ENCODE measurements at places on chromosomes 12 and 14.

DNA sequence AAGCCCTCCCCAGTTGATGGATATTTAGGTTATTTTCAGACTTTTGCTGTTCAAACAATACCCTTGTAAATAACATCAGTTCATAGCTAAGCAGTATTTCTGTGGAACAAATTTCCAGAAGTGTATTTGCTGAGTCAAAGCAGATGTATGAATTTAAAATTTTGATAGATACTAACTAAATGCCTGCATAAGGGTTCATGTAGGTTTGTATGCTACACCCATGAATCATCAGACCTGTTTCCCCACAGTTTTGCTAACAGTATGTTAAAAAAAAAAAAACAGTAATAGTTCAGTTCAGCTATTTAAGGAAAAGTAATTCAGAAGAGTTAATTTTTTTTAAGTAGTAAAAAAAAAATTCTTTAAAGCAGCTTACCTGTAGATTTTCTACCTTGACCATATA, 236.1 kb upstream of the DIO2 start:
- no peak for DNase-seq

GRCh38 chr12:112967306-112967705, 11.0 kb upstream of the OAS2 start:
- no peak for DNase-seq

DNA sequence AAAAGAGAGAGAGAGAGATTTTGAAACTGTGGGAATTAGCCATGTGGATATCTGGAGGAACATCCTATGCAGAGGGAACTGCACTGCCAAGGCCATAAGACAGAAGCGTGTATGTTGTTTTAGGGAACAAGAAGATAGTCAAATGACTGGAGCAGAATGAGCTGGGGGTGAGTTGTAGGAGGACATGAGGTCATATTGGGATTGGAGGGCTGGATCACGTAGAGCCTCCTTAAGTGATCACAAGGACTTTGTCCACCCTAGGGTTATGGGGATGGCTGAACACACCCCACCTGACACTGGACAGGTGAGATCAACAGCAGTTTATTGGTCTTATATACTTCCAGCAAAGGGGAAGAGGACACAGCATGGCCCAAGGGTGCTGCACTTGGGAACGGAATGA, 8.2 kb upstream of the CGRRF1 start:
- no peak for DNase-seq

DNA sequence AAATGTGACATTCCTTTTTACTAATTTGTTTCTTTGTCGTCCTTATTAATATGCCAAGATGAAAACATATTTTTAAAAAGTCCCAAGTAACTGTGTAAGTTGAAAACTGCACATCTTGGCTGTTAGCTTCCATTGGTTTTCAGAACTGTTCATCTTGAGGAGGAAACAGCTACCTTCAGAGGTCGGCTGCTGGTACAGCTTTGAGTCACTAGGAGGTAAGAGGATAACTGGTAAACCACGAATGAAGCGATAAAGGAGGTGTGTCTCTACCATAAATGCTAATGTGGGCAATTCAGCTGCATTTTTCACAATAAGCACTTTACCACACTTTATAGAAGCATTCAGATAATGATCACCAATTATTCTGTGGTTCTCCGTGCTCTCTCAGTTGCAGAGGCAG, 137.5 kb upstream of the KRAS start:
- no peak for DNase-seq

DNA sequence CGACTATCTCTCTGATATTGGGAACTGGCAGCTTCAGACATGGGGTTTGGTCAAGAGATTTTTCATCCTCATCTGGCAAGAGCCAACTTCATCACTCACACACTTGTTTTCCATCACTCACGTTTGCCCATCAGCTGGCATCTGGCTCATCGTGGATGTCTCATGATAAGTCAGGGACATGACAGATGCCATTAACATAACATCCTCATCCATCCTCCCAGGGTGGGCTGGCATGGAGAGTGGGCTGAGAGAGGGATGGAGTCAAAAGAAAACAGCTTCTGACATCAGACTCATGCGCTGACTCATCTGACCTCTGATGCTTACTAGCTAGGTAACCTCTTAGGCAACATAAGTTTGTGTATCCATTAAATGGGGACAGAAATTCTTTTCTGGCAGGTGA, 1.8 kb upstream of the VSX2 start:
- no peak for DNase-seq

GRCh38 chr14:100332797-100333196, 9.7 kb downstream of the SLC25A47 start:
- DNase-seq: no peak

DNA sequence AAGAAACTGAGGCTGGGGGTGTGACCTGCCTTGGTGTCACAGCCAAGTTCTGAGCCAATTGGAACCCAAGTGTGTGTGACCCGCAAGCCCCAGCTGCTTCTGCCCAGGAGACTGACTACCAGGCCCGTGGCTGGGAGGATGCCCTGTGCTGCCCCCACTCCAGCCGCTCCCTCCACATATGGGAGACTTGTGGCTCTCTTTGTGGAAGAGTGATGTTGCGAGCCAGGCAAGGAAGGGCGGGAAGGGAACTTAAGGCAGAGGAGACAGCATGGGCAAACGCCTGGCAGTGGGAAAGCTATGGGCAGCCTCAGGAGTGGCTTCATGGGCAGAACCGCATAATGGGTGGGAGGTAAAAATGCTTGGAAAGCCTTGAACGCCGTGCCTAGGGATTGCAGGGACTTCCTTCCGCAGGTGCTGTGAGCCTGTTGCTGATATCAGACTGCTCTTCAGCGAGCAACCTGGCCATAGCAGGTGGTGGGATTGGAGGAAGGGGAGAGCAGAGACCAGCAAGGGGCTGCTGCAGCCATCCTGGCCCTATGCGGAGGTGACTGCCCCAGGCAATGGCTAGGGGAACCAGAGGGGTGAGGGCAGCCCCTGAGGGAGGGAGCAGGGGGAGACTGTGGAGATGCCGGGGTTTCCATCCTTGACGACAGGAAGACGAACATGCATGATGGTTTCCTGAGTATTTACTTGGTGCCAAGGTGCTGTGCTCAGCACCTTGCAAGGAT, 115.7 kb downstream of the LGMN start:
- DNase-seq: no peak

GRCh38 chr12:1870086-1870485, 48.4 kb downstream of the CACNA2D4 start:
- no peak for DNase-seq

- no peak for DNase-seq
Measured at GRCh38 chr12:5881666-5882065, 63.4 kb downstream of the ANO2 start.

- DNase-seq: no peak
Measured at GRCh38 chr12:34219046-34219770, 196.9 kb downstream of the ALG10 start.

DNA sequence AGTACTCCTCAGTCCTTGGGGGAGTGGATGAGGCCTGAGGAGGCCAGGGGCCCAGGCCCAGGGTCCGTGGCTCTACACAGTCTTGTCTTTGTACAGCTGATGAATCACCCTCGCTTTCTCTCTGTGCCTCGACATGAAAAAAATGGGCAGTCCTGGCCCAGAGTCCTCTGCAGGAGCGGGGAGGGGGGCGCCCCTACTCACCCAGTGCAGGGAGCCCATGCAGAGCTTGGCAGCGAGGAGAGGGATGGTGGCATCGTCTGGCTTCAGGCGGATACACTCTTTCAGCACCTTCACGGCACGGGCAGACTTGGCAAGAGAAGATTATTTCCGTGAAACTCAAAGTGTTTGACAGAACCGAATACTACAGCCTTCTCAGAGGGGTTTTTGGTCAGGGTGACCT, 159.3 kb downstream of the TTC7B start:
- DNase-seq: no peak

GRCh38 chr14:70139384-70139783, 49.4 kb downstream of the SLC8A3 start:
- DNase-seq: no peak

- no peak for DNase-seq
Measured at GRCh38 chr12:54004841-54005530, 3.8 kb upstream of the HOXC8 start.

DNA sequence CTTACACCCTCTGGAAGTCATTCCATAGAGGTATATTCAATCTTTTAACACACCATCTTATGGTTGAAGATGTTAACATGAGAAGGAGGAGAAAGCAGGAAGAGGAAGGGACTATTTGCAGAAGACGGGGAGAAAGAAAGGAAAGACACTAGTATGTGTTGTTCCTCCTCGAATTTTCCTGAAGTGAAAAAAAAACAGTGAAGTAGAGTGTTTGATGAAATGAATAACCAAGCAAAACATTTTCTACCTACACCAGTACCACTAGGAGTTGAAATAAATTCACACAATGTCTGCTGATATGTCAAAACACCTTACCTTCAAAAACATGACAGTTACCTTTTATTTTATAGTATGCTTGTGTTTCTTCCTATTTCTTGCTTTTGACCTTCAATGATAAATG, 1.4 kb upstream of the CNOT2 start:
- no peak for DNase-seq

DNA sequence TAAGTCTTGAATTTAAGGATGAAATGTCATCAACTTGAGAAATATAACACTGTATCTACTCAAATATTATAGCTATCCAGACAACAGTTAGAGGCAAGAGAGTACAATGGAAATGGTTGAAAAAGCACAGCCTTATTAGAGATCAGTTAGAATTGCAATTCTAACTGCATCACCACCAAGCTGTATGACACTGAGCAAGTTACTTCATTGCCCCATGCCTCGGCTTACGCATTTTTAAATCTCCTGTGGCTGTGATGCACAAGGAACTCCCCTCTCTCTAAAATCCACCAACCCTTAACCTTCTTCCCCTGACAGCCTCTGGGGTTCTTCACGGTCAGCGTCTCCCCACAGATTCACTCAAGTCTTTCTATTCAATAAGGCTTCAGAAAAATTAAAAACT, 75.1 kb downstream of the MED13L start:
- no peak for DNase-seq

GRCh38 chr12:42180990-42181596, 36.4 kb upstream of the GXYLT1 start:
- peak; percentile 24 for DNase-seq

DNA sequence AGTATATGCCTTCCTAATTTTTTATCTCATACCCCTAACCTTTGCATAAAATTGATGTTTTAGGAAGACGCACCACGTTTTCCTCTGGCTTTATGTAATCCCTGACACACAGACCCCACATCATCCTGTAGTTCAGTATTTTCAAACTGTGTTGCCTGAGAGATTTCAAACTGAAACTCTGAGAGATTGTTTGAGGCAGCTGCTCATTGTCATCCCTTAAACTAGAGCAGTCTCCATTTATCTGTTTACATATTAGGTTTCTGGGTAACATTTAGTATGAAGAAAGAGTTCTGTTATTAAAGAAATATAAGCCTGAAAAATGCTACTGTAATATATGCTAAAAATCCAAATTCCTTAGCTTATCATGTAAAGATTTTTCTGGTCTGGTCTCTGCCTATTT, 24.3 kb downstream of the MNAT1 start:
- DNase-seq: no peak

- no peak for DNase-seq
Measured at GRCh38 chr12:20426191-20426590, 57.9 kb downstream of the PDE3A start.

DNA sequence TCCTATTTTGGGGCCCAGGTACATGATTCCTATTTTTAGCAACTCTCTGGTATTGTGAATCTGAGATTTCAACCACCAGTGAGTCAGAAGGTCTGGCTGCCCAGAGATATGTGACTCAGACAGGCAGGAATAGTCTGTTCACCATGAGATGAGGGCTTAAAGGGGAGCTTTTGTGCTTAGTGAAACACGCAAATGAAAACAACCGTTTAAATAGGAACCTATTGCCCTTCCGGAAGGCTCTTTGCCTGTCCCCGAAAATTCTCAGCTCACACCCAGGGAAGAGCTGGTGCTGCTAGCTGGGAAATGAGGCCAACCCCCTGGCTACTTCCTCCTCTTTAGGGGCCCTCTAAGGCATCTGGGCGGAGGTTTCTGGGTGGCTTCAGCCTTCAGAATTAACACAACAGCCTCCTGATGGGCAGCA, 283.6 kb downstream of the CACNA1C start:
- no peak for DNase-seq

DNA sequence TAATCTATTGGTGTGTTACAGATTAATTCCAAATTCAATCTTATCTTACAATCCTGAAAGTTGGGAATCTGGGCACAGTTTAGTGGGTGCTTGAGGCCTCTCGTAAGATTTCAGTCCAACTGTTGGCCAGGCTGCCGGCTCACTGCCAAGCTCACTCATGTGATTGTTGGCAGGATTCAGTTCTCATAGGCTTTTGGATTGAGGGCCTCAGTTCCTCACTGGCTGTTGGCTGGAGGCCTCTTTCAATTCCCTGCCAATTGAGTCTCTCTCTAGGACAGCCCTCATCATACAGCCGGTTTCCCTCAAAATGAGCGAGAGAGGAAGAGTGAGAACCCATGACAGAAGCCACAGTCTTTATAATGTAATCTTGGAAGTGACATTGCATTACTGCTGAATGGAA, 123.5 kb upstream of the FBXO33 start:
- no peak for DNase-seq

GRCh38 chr12:76030341-76031080, 1.1 kb downstream of the PHLDA1 start:
- DNase-seq: peak; percentile 29

DNA sequence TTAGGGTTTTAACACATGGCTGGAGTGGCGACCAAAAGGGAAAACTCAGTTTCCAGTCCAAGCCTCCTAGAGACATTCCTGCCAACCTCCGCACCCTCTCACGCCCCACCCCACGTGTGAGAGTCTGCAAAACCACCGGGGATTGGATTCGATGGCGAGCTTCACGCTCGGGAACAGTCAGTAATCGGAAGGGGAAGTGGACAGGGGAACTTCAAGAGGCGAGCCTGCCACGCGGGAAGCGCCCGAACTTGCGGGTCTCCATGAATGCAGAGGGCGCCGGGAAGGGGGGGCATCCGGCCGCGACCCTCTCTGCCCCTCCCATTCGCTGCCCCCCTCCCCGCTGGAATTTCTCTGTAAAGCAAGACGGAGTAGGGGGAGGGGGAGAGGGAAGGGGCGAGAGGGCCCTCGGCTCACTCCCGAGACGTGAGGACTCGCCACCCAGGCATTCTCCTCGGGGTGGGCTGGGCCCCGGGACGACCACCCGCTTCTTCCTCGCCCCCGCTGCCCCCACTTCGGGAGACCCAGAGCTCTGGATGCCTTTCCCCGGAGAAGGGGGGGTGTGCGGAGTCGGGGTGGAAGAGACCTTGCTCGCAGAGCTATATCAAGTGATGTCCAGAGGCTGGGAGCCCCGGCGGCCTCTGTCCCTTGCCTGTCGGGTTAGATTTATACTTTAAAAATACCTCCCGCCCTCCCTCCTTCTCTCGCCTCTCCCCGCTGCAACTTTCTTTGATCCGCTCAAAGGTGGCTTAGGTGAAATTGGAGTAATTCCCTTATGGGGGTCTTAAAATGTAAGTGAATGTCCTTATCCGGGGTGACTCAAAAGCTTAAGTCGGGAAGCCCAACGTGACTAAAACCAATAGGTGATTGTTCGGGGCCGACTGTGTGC, 2.5 kb upstream of the CCND2 start:
- peak; percentile 54 for DNase-seq

GRCh38 chr12:13242936-13243335, 46.4 kb downstream of the EMP1 start:
- DNase-seq: no peak

GRCh38 chr12:127791217-127791616, 475.8 kb upstream of the TMEM132C start:
- no peak for DNase-seq

All from iPS-NIHi11 (cell line).